T-helper 2 cell (primary cell): ENCODE measurements at places on chromosomes 3 and 15.

GRCh38 chr3:112132088-112132487, 960 bp downstream of the GCSAM start:
- DNase-seq: no peak

DNA sequence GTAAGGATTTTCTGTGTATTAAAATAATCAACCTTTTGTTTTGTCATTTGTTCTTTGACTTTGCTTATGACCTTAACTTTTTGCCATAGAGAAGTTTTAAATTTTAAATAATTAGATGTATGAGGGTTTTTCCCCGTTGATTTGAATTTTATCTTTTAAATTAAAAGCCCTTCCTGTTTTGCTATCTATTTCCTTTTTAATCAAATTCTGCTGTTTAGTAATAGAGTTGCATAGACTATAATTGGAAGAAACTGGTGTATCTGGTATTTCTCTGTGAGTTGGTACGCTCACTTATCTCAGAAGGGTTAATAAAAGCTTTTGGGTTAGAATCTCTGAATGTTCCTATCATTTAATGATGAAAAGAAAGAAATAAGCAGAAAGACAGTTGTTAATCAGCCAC, 82.2 kb downstream of the LRRC3B start:
- DNase-seq: no peak

- no peak for DNase-seq
Measured at GRCh38 chr15:98859149-98859548, 148.4 kb downstream of the PGPEP1L start.

DNA sequence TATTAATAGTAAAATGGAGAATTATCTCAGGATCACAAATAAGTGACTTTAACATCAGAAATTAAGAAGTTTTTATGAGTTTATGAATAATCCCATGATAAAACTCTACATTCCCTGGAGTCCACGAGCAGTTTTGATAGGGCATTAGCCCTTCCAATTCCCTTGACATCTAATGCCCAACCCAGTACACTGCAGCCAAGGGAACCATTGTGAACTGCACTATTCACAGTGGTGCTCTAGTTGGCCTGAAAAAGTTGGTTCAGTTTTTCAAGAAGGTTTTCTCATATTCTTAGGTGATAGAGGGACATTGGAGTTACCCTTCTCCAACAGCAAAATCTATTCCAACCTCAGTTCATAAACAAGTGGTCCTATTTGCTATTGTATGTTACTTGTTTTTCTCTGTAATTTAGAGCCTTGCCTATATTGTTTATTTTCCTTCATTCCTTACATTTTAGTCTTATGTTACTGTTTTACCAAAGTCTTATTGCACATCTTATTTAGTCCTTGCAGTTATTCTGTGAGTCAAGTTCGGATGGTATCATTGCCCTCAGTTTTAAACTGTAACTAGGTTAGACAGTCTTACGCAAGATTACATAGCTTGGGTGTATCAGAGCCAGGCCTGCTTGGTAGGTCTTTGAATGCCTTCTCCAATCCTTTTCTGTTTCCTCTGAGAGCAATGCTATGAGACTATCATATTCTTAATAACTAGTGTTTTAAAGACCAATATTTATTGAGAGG, 57.9 kb upstream of the SAMMSON start:
- no peak for DNase-seq

- DNase-seq: no peak
Measured at GRCh38 chr15:33028495-33028894, 166.0 kb downstream of the FMN1 start.

DNA sequence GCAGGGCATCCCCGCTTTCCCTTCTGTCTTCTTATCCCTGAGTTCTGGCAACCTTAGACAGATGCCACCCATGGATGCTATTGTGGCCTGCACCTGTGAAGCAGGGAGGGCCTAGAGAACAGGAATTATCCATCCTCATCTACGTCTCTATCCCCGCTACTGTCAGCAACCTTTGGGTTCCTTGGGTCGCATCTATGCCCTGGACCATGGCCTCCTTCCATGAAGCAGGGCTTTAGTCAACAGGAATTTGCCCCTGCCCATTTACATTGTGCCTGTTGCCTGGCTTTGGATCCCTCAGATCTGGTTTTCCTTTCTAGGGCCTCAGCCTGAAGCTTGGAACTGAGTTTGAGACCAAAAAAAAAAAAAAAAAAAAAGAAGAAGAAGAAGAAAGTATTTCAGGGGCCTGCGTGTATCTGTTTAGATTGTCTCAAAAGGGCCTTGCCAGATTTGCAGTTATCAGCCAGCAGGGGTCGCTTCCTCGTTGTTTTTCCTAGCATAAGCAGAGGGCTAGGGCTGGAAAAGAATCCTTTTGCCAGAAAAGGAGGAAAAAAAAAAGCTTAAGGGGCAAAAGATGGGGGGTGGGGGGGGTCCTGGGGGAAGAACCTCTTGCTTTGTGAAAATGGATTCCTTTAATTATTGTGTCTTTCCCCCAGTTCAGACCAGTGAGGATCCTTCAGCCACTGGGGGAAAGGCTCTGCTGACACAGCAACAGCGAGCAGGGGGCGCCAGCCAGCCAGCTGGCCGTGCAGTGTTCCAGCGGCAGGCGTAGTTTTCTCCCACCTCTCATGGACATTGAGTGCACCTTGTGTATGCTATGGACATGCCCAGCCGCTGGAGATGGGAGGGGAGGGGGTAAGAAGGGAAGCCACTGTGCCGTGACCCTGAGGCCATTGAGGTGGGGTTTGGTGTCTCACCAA, 65.7 kb upstream of the ALDH1L1 start:
- no peak for DNase-seq

- no peak for DNase-seq
Measured at GRCh38 chr3:86914670-86915069, 76.3 kb downstream of the VGLL3 start.

DNA sequence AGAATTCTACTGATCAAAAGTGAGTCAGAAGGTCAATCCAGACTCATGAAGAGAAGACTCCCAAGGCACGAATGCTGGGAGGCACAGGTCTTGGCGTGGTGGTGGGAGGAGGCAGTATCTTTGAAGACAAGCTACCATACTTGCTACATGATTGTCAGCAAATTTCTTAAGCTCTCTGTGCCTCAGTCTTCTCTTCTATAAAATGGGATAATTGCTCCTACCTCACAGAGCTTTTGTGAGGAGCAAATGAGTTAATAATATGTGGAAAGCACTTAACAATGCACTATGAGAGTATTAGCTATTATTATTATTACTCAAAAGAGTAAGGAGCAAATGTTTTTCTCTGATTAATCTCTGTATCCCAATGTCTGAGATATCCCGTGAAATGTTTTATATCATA, 36.2 kb downstream of the EHD4 start:
- no peak for DNase-seq

DNA sequence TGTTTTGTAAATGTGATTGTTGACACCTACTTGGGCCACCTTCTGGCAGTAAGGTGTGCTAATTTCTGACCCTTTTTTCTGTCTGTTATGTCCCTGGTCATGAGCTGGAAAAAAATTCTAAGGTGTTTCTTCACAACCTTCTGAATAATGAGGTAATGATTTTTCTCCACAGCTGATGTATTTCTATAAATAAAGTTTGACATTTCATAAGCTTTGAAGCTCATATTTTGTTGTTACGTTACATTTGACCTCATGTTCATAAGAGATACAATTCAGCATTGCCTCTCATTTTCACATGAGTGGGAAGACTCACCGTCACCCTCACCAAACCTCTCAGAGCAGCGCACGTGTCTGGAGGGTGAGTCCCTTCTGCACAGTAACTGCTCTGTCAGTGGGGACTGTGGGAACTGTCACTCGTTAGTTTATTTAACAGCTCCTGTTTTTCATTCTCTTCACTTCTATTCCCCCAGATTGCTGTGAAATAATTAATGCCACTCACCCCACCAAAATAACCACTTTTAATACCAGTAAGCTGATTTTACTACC, 140.9 kb downstream of the PLCL2 start:
- DNase-seq: no peak

GRCh38 chr3:115071166-115071565, 75.9 kb downstream of the ZBTB20 start:
- no peak for DNase-seq

- DNase-seq: no peak
Measured at GRCh38 chr15:93252780-93253179, 163.8 kb upstream of the RGMA start.

DNA sequence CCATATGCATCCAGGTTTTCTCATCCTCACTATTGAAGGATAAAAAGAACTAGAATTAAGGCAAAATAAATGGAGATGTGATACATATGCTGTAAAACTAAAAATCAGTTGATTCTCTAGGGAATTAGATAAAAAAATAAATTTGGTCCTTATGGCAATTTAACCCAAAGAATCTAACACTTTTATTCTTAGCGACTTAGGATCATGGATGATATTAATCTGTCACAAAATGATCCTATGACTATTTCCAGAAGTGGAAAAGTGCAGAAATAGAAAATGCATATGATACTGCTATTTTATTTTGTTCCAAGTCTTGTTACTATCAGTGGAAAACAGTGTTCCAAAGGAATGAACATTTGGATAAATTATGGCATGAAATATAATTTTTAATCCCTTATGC, 746.3 kb downstream of the ROBO2 start:
- no peak for DNase-seq

GRCh38 chr3:77122652-77123051, 82.8 kb downstream of the ROBO2 start:
- DNase-seq: no peak

DNA sequence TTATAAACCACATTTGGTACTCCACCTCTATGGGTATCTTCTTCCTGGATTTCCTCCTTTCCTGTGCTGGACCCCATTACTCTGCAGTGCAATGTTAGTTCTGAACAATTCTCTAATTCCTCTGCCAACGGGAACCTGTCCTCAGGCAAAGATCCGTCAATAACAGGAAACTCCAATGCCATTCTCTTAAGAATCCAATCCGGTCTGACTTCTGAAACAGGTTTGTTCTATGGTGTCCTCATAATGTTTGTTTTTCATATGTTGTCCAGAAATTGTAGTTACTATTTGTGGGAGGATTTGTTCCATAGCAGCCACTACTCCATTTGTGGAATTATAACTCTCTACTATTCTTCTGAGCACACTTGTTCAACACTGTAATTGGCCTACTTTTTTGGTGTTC, 112.7 kb downstream of the TBL1XR1 start:
- no peak for DNase-seq

DNA sequence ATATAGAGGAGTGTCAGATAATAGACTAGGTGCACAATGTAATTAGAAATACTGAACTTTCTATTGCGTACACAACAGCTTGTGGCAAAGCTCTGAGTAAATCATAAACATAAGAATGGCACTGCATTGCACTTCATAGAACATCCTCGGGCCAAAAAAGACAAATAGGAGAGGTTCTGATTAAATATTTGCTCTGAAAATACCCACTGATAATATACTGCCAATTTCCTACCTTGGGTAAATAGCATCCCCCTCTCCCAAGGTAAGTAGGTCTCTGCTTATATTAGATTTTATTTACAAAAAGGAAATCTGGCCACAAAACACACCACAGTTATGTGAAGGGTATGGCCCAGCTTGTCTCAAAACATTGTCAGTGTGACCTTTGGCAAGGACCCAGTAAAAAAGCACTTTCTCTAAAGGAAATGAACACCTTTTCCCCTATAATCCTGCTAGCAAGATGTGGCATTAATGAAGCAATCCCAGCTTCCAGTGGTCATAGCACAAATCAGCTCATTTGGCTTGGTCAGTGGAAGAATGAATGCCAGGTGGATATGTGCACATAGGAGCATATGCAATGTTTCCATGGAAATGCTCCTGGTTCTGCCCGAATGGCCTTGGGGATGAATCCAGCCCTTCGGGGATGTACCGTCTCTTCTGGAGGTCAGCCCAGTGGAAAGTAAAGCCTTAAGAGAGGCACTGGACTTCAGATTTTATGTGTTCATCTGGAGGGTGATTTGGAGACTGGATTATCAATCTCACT, 315.9 kb downstream of the LSAMP start:
- no peak for DNase-seq

GRCh38 chr3:187255314-187255713, 36.2 kb downstream of the MASP1 start:
- DNase-seq: no peak

GRCh38 chr3:108511490-108511889, 1.1 kb upstream of the MYH15 start:
- no peak for DNase-seq

DNA sequence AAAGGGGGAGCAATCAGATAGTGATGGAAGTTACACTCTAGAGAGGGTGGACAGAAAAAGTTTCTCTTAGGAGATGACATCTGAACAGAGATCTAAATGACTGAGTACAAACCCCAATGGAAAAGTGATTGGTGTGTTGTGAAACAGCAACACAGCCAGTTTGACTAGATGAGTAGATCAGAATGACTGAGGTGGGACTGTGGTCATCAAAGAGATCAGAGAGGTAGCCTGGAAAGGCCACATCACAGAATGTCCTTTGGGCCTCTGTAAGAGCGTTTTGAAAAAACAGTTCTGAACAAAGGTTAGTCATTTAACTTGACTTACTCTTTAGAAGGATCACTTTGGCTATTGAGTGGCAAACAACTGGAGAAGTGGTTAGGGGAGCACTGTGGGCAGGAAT, 10.6 kb downstream of the LRRC58 start:
- DNase-seq: no peak

DNA sequence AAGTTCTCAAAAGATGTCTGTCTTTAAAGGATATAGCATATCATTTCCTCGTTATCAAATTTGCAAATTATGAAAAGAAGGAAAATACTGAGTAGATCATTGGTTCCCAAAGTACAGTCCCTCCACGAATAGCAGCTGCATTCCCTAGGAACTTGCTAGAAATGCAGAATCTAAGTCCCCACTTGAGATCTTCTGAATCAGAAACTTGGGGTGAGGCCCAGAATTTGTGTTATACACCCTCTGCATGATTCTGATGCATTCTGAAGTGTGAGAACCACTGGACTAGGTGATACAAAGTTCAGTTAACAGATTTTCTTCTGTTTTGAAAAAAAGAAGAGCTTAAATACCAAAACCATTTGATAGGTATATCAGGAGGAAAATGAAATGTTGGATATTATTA, 77.1 kb downstream of the SLC25A26 start:
- no peak for DNase-seq

DNA sequence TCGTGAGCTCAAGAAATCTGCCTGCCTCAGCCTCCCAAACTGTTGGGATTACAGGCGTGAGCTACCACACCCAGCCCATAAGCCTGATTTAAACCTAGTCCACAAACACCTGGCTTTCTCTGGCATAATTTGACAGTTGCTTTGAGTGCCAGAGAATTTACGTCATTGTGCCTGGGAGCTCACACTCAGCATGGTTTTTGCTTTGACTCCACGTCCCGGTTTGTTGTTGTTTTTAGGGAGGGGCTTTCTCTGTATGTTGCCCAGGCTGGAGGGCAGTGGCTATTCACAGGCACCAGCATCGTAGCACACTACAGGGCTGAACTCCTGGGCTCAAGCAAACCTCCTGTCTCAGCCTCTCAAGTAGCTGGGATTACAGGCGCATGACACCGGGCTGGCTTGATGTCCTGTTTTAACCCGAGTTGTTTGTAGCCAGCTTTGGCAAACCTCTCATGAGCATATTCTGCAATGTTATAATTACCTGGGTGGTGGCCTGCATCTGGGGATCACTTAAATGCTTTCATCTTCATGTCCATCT, 32.7 kb downstream of the CEMIP start:
- DNase-seq: no peak

DNA sequence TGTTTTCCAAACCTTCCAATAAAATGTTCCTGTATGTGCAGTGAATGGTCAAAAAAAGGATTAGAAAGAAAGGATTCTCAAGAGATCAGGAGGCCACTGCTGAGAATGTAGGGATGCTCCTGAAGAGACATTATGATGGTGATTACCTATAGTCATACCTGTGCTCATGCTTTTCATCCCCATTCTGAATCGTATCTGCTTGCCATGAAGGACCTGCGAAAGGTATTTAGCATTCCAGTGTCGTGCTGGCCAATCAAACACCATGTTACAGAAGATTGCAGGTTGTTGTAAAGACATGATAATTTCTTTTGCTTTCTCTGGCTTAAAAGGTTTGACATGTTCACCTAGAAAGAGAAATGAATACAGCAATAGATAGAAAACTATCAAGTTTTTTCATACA, 16.1 kb downstream of the HSPBAP1 start:
- DNase-seq: no peak
